ENCODE measurements at places on chromosomes 1 and 21.

GRCh38 chr1:211965108-211965805 lies 70.1 kb downstream of the INTS7 start:
- DNase-seq: no peak

GRCh38 chr1:234899041-234899729 lies 229.5 kb downstream of the TOMM20 start:
- DNase-seq: no peak

DNA sequence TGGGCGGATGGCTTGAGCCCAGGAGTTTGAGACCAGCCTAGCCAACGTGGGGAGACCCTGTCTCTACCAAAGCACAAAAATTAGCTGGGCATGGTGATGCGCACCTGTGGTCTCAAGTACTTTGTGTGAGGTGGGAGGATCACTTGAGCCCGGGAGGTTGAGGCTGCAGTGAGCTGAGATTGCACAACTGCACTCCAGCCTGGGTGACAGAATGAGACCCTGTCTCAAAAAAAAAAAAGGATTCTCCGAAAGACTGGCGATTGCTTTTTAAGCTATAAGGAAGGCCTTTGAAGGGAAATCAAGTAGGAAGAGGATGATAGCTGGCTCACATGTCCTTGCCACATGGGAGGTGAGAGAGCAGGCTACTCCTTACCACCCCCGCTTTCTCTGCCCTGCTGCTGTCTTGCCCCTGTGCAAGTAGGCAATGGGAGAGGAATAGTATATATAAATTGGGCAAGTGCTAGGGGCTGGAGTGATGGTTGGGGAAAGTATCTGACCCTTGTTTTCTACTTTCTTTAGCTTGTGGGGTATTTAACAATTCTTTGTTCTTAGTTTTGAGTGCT lies 3.8 kb upstream of the LAMTOR5 start:
- DNase-seq: no peak

- no peak for DNase-seq
Measured at GRCh38 chr1:6795661-6796060, 10.4 kb downstream of the CAMTA1 start.

- no peak for DNase-seq
Measured at GRCh38 chr1:216794586-216794985, 71.4 kb upstream of the ESRRG start.

DNA sequence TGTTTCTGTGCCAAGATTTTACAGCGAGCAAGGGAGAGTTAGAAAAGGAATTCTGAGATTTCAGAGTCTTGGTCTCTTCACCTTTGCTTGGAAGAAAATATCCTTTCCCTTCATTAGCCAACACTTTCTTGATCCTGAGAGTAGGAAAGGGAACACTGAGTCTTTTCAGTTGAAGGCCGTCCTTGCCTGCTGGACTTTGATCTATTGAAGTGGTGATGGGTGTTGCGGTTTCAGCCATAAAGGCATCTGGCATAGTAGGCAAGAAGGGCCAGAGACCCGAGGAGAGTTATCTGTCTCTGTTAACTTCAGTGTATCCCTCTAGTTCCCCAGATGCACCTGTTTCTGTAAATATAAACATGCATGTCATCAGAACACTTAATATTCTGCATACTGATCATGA lies 9.7 kb downstream of the SELE start:
- DNase-seq: no peak

DNA sequence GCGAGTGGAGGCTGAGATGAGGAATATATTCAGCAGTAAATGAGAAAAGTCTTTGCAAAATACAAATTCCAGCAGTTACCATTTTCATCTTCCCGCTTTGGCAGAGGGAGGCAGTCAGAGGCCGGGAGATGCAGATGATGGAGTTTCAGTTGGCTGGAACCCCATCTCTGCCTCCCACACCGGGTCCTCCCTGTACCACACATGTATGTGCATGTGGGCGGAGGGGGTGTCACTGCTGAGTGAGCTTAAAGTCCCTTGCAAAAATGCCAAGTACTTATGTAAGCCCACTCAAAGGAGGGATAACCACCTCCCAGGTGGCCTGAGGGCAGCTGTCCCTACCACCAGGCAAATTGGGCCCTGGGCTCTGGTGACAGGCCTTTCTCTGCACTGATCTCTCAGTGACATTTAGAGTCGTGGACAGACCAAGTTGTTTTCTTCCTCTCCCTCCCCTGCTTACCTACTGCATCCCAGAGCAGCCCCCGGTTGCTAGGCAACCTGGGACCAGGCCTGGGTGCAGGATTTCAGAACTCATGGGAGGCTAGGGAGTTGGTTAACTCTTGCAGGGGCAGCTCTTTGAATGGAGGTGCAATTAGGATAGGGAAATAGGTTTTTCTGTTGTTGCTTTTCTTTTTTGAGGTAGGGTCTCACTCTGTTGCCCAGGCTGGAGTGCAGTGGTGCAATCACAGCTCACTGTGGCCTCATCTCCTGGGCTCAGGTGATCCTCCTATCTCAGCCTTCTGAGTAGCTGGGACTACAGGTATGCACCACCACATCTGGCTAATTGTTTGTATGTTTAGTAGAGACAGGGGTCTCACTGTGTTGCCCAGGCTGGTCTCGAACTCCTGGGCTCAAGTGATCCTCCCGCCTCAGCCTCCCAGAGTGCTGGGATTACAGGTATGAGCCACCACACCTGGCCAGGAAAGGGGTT lies 17.1 kb upstream of the UBXN10 start:
- no peak for DNase-seq

Data from KG1 (cell line).